Central memory CD8-positive, alpha-beta T cell (primary cell): ENCODE measurements at places on chromosomes 13 and 19.
A peak's percentile ranks its signal among the peaks of the same experiment; 100 is the strongest.

DNA sequence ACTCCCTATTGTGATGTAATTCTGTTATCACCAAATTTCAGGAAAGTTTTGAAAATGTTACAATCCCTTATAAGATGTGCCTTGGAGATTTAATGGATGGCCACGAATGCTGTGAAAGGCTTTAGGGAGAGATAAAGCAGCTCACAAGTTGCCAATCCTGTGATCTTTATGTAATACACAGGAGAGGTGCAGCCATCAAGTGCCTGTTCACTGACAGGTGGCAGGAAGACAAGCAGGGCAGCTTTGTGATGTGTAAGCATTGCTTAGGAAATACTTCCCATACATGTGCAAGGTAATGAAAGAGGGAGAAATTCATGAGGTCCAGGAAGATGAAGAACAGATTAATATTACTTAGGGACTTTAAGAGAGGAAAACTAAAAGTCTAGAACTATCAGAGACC, 628.8 kb downstream of the SLITRK6 start:
- H3K4me1 ChIP-seq, result no peaks in the 10 kb centered on the region
- H3K27ac ChIP-seq, result no peak overlapping the region
- DNase-seq, result no peak
- no peaks in the 10 kb centered on the region for H3K36me3 ChIP-seq
- H3K27me3 ChIP-seq, result no peaks in the 10 kb centered on the region

GRCh38 chr13:94323764-94324758, 155.4 kb downstream of the DCT start:
- peak overlapping the region; percentile 51 for H3K4me3 ChIP-seq
- peaks cover 47% of the 10 kb centered on the region for H3K4me1 ChIP-seq
- H3K36me3 ChIP-seq, result peaks cover 6% of the 10 kb centered on the region
- no peaks in the 10 kb centered on the region for H3K27me3 ChIP-seq

GRCh38 chr13:40292536-40292935, 373.9 kb downstream of the FOXO1 start:
- H3K4me1 ChIP-seq, result no peaks in the 10 kb centered on the region
- no peaks in the 10 kb centered on the region for H3K27me3 ChIP-seq

DNA sequence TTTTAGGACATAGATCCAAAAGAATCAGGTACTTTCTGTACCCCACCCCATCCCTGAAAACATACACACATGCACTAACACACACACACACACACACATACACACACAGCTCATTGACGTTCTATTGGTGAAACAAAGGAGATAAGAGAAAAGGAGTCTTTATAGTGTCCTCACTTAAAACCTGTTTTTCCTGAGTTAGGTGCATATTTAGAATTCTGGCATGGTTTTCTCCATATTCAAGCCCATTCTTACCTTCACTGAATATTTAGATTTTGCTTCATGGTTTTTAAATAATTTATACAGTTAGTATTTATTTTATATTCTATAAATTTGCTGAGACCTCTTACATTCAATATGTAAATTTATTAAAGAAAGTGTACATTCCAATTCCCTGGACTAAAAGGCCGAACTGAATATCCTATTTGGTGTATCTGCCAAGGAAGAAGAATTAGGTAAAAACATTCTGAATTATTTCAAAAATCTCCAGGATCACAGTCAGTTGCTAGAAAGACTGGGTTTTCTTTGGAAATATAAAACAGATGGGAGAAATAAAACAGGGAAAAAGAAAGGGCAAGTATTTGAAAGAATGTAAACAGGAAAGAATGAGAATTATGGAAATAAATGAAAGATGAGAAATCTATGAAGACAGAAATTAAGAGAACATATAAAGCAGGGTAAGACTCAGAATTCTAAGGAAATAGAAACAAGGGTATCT, 556.2 kb downstream of the KCTD12 start:
- H3K36me3 ChIP-seq, result peaks cover 2% of the 10 kb centered on the region
- H3K4me3 ChIP-seq, result no peak overlapping the region
- DNase-seq, result no peak
- H3K4me1 ChIP-seq, result no peaks in the 10 kb centered on the region

GRCh38 chr19:3274245-3274941, 49.9 kb downstream of the CELF5 start:
- peak overlapping the region; percentile 81 for H3K4me3 ChIP-seq
- H3K36me3 ChIP-seq, result no peaks in the 10 kb centered on the region
- DNase-seq, result no peak
- H3K27me3 ChIP-seq, result peaks cover 25% of the 10 kb centered on the region
- peak overlapping the region; percentile 78 for H3K27ac ChIP-seq
- H3K4me1 ChIP-seq, result peaks cover 12% of the 10 kb centered on the region
